ENCODE measurements at places on chromosomes 4 and X.

DNA sequence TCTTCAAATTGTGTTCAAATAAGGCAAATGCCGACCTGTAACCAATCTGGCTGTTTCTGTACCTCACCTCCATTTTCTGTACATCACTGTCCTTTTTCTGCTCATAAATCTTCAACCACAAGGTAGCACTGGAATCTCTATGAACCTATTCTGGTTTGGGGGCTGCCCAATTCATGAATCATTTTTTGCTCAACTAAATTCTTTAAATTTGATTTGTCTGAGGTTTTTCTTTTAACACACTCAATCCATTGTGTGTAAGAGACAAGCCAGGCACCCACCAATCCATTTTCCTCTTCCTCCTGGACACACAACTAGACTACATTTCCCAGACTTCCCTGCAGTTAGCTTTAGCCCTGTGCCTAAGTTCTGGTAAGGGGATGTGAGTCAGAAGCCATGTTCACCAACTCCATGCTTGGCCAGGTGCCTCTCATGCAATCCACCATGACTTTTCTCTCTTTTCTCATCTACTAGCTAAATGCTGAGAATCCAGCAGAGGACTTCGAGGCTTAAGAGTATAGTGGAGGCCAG lies 193.2 kb upstream of the KLF3 start:
- no peak for DNase-seq

- peak; percentile 13 for DNase-seq
Observed at GRCh38 chrX:68647156-68647957, at the start of gene STARD8. TSS of gene STARD8 (plus strand) at chrX:68647666. CDS start at chrX:68647883, 217 bp downstream.

- DNase-seq = no peak
Observed at GRCh38 chr4:24775032-24775605, 20.3 kb upstream of the SOD3 start.

- no peak for DNase-seq
Observed at GRCh38 chr4:184142121-184143000, 75.3 kb downstream of the ENPP6 start.

GRCh38 chrX:32280489-32280888 lies 930.9 kb downstream of the DMD start:
- DNase-seq = no peak

DNA sequence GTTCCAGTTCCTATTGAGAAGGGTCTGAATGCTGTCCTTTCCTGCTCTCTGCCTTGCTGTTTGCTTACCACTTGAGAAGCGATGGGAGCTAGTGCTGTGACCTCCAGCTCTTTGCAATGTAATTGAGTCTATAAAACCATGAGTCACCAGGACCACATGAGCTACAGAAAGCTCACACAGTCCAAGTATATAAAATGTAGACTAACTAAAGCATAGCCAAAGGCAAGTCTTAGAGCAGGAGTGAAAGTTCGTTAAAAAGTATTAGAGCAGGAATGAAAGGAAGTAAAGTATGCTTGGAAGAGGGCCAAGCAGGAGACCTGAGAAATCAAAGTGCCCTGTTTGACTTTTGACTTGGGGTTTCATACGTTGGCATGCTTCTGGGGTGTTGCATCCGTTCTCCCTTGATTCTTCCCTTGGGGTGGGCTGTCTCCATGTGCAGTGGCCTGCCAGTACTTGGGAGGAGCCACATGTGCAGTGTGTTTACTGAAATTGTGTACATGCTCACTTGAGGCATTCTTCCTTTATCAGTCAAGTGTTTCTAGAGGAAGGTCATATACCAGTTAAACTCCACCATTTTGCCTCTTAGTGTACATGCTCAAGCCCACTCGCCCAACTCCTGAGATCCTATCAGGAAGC lies 71.3 kb upstream of the KIT start:
- DNase-seq = no peak

- DNase-seq = no peak
Observed at GRCh38 chrX:129843209-129843458, 552 bp downstream of the ZDHHC9 start.

DNA sequence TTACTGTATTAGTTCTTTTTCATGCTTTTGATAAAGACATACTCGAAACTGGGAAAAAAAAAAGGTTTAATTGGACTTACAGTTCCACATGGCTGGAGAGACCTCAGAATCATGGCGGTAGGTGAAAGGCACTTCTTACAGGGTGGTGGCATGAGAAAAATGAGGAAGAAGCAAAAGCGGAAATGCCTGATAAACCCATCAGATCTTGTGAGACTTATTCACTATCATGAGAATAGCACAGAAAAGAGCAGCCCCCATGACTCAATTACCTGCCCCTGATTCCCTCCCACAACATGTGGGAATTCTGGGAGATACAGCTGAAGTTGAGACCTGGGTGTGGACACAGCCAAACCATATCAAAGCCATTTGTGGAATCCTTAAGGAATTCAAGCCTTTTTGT lies 1238.9 kb downstream of the ADGRL3 start:
- DNase-seq = no peak

DNA sequence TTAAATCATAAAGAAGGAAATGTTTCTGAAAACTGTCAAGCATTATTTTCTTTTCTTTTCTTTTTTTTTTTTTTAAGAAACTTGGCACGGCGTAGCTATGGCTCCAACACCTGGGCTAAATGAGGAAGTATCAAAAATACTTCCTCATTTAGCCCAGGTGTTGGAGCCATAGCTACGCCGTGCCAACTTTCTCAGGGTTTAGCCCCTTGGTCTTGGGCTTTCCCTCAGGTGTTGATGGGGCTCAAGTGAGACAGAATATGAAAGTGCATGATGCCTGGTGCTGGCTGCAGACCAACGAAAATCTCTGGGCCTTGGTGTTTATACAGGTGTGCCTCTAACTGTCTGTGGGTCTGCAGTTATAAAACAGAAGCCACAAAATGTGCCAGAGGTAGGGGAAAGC lies 132.7 kb downstream of the ARHGAP24 start:
- DNase-seq = no peak

All from gastrocnemius medialis (tissue), 4 donors.